ENCODE measurements at places on chromosomes 7 and 10. TPM values are rescaled to one million over a fixed set of nuclear protein-coding genes. Genes with fewer than 3 reads are reported as not detected.

- DNase-seq = no peak
Observed at GRCh38 chr7:85186083-85186520, 754 bp downstream of the SEMA3D start.

DNA sequence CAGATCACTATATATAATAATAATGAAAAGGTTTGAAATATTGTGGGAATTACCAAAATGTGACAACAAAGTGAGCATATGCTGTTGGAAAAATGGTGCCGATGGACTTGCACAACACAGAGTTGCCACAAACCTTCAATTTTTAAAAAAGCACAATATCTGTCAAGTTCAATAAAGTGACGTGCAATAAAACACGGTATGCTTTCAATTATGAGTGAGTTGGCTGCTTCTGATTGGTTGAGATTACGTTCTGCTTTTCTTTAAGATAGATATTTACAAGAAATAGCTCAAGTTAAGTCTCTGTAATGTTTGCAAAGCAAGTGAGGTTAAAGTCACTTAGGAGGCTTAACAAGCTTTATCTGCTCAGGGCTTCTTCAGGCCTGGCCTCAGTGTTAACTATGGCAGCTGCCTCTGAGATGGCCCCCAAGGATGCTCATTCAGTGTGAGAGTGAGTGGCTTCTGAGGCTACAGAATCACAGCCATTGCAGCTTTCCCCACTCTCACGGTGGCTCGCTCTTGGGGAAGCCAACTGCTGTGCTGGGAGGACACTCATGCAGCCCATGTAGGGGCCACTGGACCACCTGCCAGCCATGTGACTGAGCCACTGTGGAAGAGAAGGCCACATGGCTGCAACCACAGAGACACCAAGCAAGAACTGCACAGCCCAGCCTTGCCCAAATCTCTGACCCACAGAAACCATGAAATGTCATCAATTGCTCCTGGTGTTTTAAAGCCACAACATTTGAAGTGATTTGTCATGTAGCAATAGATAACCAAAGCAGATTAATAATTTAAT, 78.3 kb upstream of the TMEM72 start:
- no peak for DNase-seq

GRCh38 chr10:98384531-98385133, 30.4 kb downstream of the PYROXD2 start:
- DNase-seq = peak; percentile 87

DNA sequence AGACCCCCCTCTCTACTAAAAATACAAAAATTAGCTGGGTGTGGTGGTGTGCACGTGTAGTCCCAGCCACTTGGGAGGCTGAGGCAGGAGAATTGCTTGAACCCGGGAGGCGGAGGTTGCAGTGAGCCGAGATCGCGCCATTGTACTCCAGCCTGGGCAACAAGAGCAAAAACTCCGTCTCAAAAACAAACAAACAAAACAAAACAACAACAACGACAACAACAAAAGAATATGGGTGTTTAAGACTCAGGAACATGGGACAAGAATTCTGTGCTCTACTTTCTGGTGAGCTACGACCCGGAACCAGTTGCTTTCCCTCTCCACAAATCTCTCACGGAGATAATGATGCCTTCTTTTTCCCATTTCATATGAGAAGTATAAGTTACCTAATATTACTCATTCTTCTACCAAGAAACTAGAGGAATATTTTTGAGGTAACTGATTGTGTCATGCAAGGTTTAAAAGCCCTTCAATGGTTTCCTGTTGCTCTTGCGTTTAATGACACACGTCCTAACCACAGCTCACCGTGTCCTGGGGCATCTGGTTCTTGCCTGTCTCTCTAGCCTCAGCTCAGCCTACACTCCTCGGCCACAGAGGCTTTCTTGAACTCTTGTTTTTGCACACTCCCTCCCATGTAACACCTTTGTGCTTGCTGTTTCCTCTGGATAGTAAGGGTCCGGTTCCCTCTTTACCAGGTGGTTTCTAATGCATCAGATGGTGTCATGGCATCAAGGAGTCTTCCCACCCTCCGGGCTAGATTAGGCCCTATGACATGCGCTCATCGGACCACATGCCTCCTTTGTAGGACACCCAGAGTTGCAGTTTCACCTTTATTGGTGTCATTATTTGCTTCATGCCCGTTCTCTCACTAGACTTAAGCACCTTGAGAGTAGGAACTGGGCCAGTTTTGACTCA, 67.5 kb downstream of the PFKFB3 start:
- DNase-seq = no peak

DNA sequence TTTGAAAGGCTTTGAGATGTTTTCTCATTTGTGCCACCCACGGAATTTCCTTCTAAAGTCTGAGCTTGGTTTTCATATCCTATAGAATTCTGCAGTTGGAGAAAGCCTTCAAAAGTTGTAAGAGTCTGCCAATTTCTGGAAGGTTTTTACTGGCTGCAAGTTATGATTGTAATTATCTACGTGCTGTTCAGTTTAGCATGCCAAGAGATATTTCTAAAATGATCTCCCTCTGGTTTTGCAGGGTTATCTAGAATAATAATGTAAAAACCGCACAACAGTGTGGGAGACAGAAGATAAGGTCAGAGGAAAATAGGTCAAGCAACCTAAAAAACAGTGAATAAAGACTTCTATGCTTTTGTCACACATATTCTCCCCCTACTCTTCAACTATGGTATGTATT, 69.3 kb downstream of the MTERF1 start:
- no peak for DNase-seq

DNA sequence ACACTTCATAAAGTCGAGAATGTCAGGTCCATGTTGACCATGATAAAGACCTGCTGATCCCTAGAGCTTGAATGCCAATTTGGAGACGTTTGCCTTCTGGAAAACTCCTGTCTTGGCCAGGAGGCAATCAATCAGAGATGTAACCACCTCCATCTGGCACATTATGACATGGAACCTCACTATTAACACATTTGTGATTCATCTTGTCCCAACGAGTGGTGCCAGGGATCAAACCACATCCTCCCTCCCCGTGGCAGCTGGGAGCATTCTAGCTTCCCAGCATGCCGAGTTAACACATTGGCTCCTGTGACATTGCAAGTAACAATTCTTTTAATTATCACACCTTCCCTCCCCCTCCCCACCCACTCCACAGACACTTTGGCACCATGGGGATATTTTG, 84.0 kb upstream of the PPP1R17 start:
- DNase-seq = no peak

The NEUROG3 gene
- total RNA-seq = 0.71 TPM

GRCh38 chr10:101894742-101895141, 51.1 kb upstream of the KCNIP2 start:
- DNase-seq = no peak

The CDHR1 gene
- total RNA-seq = 0.35 TPM

The EBF3 gene
- 28.6 TPM for total RNA-seq

GRCh38 chr10:48667960-48668590, 16.6 kb upstream of the WDFY4 start:
- DNase-seq = no peak

DNA sequence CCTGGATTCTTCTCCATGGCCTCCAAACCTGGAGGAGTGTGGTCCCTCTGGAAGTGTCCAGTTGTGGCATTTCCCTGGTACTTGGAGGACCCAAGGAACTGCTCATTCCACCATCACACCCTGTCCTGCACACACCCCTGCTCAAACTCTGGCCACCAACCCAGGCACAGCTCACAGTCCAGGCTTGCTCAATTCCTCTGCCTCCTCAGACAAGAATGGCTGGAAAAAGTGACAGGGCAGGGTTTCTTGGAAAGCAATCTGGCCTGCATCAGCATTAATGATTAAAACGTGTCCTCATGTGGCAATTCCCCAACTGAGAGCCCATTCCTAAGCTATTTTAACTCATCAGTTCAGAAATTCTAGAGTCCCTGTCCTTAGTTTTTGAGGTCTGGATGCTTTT, 17.2 kb upstream of the TPST1 start:
- no peak for DNase-seq

Data from mesenteric fat pad (tissue), 1 donor.